ENCODE measurements at places on chromosomes 2 and 18.

- no peak for DNase-seq
Measured at GRCh38 chr2:84856787-84857186, 24.1 kb downstream of the TRABD2A start.

DNA sequence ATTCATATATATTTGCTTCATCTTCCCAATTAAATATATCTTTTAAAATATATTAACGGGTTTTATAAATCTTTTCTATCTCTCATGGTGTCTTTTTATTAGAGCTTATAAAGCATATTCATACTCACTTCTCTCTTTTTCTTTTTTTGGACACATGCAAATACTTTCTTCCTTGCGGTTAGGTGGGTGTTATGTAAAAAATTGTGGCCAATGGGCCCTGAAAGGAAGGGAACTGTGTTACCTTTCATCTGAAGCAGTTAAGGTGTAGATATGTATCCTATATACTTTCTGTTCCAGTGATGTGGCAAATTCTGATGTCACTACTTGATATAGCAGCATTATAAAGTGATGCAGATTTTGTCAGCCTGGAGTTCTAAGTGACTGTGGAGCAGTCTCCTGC lies 714.5 kb downstream of the PLCL1 start:
- no peak for DNase-seq

- DNase-seq, result no peak
Measured at GRCh38 chr2:5111581-5111980, 580.6 kb upstream of the SOX11 start.

DNA sequence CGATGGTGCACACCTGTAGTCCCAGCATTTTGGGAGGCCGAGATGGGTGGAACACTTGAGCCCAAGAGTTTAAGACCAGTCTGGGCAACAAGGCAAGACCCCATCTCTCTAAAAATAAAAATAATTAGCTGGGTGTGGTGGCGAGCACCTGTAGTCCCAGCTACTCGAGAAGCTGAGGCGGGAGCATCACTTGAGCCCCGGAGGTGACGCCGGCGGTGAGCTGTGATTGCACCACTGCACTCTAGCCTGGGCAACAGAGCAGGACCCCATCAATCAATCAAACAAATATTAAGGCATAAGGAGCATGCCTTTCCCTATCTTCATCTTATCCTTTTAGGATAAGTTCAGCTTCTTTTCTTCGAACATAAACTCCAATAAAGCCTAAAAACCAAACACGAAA lies 1.1 kb downstream of the WDSUB1 start:
- DNase-seq, result no peak

DNA sequence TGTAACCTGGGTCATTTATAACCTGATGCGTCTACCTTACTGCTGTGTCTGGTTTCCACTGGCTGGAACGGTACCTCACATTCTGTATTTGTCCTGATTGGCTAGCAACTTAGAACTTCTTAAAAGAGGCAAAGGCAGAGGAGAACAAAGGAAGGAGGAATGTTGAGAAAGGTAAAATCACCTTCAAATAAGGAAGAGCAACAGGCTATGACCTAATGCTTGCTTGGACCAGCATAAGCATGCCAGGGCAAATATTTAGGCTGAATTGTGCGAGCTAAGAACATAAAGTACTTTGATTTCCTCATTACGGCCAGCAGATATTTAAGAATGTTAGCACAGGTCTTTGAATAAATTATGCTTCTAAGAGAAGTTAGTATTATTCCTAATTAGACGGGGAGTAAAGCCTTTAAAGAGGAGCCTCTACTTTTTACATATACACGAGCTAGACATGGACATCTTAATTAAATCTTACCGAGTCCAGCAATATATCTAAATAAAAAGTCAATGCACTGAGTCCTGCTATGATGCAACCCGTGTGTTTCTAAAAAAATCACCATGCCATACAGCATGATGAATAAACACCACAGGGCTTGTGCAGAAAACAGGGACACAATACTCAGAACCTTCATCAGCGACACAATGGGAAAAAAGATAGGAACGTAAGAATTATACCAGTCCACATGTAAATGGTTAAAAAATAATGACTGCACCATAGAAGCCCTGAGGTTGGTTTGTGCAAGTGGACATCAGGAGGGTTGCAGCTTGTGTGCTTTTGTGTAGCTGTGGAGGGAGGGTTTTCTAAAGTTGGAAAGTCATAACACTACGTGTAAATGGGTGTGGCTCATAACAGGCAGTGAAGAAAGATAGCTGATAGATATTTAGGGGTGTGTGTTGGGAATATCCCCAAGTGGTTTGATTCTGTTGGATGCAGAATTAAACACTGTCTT lies 14.2 kb downstream of the SEPTIN2 start:
- DNase-seq, result no peak

GRCh38 chr18:31791817-31792579 lies 31.3 kb upstream of the SLC25A52 start:
- DNase-seq, result no peak

DNA sequence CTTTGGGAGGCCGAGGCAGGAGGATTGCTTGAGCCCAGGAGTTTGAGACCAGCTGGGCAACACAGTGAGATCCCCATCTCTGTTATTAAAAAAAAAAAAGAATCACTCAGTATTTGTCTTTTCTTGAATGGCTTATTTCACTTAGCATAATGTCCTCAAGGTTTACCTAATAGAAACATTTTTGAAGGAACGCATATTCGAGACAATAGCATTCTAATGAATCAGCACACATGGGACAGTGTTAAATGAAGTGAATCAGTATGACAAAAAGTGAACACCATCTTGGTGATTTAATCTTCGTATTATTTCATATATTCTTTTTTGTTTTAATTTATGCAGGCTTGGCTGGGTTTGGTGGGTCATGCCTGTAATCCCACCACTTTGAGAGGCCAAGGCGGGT lies 44.7 kb downstream of the WIPF1 start:
- no peak for DNase-seq

GRCh38 chr2:214545898-214546542 lies 135.2 kb downstream of the VWC2L start:
- no peak for DNase-seq

DNA sequence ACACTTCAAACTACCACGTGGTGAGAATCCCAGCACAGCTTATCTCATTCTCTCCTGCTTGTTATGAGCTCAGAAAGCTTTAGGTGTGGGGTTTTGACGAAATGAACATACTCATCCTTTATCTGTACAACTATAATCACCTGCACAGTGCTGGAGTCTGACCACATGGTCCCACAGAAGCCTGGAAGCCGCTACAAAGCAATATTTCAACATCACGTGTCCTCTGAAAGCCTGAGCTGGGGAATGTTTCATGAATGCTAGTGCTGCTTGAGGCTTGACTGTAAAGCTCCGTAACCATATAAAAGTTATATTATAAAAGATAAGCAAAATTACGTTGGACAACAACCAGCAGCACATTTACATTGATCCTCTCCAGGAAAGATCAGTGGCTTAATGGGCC lies 43.9 kb downstream of the PIEZO2 start:
- DNase-seq, result no peak

DNA sequence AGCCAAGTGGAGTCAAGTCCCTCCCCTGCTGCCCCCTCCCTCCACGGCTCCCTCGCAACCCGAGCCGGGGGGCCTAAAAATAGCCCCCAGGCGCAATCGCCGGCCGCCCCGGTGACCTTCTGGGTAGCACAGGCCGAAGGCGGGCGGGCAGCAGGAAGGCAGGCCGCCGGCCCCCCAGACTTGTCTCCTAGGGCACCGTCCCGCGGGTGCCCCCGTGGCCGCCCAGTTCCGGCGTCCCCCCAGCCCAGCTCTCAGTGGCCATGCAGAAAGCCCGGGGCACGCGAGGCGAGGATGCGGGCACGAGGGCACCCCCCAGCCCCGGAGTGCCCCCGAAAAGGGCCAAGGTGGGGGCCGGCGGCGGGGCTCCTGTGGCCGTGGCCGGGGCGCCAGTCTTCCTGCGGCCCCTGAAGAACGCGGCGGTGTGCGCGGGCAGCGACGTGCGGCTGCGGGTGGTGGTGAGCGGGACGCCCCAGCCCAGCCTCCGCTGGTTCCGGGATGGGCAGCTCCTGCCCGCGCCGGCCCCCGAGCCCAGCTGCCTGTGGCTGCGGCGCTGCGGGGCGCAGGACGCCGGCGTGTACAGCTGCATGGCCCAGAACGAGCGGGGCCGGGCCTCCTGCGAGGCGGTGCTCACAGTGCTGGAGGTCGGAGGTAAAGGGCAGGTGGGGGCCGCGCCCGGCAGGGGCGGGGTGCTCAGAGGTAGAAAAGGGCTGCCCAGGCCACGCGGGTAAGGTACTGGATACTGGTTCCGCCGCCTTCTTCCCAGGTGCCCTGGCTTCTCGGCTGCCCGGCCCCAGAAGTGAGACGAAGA lies at the start of gene SPEG:
Gene SPEG (plus strand): TSS at position 126 of the 808 bp plus-strand sequence. CDS start 135 bp downstream, at position 261.
- DNase-seq, result no peak

DNA sequence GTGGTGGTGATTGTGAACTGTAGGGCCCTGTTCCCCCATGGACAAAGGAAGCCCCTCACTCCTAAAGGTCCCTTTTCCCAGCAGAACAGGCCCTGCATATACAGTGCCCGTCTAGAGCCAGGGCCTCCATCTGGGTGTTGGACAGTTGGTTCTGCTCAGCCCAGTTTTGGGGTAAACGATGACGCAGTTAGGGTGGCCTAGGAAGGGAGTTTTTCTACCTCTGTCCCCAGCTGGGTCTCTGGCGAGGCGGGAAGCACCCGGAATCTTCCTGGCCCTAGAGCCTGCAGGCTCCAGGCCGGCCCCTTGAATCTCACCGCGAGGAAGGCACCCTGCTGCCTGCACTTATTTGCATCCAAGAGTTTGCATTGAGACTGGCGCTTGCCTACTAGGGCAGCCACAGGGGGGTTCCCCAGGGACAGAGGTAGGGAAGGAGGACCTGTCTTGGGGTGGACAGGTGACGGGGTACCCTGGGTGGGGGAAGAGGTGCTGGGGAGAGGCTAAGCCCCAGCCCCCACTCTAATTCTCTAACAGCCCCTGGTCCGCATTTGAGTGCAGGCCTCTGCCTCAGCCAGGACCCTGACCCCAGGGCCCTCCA lies 529 bp upstream of the MTA3 start:
- no peak for DNase-seq

DNA sequence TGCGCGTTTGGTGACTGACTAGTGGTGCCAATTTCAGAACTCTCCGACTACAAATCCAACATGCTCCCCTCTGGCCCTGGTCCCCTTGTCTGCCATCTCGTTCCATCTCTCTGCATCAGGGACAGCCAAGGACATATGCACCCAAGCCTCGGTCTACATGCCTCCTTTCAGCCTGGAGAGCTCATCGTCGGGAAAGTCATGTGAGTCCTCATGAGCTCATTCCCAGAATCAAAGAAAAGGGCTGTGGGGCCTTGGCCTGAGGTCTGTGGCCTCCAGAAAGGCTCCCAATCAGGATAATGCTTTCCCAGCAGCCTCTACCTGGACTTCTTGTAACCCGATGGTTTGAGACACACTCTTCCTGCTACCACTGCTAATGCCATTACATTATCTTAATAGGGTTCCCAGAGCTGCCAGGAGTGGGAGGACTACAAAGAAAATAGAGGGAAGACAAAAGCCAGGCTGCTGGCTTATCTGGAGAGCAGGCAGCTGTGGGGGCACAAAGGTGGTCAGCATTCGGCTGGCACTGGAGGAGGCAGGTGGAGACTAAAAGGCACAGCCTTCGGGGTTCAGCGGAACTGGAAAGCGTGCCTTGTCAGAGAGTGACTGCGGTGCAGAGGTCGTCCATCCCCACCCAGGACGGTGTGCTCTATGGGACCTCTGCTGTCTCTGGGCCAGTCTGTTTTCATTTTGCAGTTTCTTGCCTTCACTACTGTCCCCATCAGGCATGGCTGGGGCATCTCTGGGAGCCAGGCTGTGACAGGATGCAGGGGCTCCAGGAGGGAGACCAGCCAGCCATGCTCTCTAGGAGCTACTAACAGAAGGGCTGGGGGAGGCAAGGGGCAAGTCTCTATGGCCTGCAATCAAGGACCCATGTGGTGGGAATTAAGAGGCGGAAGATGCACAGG lies 104.4 kb upstream of the SMAD2 start:
- DNase-seq, result no peak

DNA sequence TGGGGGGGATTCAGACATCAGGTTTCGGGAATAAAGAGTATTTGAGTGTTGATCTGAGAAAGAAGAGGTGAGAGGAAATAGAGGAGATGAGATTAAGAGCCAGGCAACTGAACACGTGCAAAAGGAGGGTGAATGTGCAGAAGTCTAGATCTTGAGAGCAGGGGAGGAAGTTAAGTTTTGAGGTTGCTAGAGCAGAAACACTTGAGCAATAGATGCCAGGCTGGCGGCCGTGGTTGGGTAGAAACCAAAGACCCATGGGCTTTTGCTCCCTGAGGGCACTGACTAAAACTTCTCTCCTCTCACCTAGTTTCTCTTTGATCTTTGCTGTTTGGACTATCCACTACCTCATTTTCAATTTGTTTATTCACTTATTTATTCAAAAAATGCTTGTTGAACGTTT lies 116.0 kb downstream of the CDC42EP3 start:
- no peak for DNase-seq

DNA sequence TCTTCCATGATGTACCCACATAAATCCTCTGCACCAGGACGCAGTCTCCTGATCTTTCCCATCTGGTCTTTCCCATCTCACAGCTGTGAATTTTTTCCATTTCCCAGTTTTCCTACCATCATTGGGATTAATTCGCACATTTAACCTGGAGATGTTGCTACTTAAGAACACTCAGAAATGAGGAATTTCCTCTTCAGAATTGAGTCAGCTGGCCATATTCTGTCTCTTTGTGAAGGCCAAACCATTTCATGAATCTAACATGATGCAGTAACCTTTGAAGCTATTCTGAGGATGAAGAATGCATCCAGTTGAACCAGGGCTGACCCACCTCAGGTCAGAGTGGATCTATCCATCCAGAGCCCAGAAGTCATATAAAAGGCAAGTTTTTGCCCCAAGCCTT lies 326.8 kb downstream of the SETBP1 start:
- no peak for DNase-seq

- no peak for DNase-seq
Measured at GRCh38 chr2:224951723-224952481, 90.4 kb downstream of the DOCK10 start.

DNA sequence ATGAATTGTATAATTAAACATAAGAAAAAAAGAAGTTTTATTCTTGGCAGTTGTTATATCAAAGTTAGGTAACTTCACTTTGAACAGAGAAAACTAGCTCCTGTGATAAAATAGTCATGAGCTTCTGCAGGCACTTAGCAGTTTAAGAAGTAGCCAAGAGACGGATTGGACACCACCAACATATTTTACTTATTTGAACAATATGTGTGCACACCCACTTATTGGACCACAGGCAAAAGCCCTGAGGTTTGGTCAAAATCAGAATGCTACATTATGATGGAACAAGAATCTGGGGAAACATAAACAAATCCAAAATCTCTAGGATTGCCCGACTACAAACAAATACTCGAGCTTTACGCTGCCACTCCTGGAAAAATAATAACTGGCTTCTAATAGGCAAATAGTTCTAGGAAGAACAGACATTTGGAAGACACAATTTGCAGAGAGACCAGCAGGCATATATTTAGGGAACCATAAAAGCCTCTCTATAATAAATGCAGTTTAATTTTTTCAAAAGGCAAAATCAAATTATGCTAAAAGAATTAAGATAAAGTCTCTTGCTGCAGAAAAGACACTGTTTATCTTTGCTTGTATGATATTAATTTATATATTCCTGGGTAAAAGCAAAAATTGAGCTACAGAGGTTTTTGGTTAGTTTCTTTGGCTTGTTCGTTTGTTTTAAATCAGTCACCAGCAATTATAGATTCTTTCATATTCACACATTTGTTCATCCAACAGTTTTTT lies 117.9 kb downstream of the CDC42EP3 start:
- no peak for DNase-seq

Data from T-helper 22 cell (primary cell).